ENCODE measurements at places on chromosomes 2 and 18.

- no peak for DNase-seq
These were observed 9.0 kb downstream of the VIT start for GRCh38 chr2:36705326-36706020.

GRCh38 chr2:183035954-183036669 is 2.1 kb downstream of the NCKAP1 start:
- no peak for DNase-seq

GRCh38 chr2:155372969-155373368 is 674.5 kb downstream of the KCNJ3 start:
- no peak for DNase-seq

GRCh38 chr2:23534771-23535170 is 149.8 kb downstream of the KLHL29 start:
- DNase-seq: no peak

- DNase-seq: no peak
These were observed 77.7 kb downstream of the SH3RF3 start for GRCh38 chr2:109206569-109207146.

DNA sequence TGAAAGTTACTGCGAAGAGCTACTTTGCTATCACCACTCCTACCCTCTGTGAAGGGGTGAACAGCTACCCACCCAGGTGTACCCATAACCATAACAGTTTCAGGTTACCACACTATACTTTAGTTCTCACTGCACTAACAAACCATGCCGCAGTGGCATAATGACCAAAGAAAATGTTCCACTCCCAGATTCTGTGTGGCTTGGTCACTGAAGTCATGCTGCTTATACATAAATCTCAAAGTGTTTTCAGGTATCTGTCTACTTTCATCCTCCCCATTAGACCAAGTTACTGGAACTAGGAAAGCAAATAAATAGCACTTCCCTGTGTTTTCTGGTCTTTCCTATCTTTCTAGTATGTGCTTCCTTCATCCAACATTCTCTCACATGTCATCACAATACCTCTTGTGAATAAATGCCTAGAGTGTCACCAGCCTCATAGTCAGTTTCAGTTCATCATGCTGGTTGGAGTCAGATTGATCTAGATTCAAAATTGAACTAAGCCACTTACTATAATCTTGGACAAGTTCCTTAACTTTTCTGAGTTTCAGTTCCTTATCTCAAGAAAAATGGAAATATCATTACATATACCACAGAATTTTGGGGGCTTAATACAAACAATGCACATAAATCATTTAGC is 293.6 kb downstream of the FSIP2 start:
- no peak for DNase-seq

GRCh38 chr2:58448065-58448507 is 207.0 kb upstream of the FANCL start:
- DNase-seq: peak; percentile 98

- DNase-seq: no peak
These were observed 60.5 kb upstream of the ZNG1B start for GRCh38 chr2:113376913-113377445.

DNA sequence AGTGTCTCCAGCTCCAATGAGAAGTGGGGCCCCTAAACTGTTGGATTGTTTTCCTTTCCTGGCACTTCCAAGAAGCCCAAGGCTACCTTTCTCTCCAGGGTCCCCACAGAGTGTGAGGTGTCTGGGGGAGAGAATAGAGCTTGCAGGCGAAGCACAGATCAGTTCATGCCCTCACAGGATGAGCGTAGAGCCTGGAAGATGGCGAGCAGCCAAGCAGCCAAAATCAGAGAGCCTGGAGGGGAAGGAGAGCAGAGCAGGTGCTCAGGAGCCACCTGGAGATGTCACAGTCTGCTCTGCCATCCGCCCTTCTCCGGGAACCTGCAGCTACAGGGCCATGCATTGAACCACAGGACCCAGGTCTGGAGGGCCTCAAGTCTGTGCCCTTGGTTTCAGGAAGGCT is 54.7 kb upstream of the TCF7L1 start:
- no peak for DNase-seq

DNA sequence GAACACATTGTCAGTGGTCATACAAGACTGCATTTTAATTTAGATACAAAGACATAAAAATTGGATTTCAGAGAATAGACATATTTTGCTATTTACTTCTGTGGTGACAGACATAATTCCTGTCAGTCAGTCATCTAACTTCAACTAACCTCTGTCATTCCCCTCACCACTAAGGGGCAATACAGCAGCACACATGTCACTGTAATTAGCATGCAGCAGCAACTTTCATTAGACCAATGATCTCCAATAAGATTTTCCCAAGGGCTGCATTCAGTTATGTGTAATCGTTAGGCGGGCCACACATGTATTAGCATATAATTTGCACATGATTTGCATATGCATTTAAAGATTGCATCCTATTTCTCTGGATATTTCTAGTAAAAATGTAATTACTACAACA is 624.5 kb downstream of the NR4A2 start:
- peak; percentile 8 for DNase-seq

DNA sequence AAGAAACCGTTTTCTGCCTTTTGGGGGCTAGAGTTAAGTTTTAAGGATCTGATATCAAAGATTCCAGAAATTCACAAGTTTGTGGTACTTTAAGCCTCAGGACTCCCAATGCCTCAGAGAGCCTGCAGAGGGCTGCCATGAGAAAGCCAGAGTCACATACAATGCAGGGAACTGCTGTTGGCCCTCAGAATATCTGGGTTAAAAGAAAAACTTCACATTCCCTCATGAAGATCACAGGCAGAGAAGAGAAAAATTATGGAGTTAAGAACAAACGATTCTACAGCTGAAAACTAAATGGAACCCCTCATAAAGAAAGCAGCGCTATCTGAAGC is 39.5 kb downstream of the HDAC4 start:
- DNase-seq: no peak

- no peak for DNase-seq
These were observed 38.2 kb upstream of the MAL start for GRCh38 chr2:94987074-94988020.

GRCh38 chr18:11906176-11906575 is 1.9 kb downstream of the MPPE1 start:
- no peak for DNase-seq

- no peak for DNase-seq
These were observed 311.7 kb downstream of the EIPR1 start for GRCh38 chr2:3065928-3066327.

DNA sequence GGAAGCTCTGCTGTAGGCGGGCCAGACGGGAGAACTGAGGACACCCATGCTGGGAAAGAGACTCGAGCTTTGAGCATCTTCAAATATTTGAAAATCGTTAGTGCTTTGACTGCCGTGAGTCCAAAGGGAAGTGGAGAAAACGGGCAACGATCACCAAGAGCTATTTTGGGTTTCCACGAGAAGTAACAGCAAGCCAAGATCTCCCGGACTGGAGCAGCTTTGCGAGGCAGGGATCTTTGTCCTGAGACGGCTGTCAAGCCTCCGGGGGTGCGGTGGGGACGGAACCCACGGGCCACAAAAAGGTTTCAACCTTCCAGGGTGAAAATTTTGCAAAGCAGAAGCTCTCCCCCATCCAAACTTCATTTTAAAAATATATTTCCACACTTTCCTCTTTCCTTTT is 195.8 kb downstream of the NDUFA10 start:
- no peak for DNase-seq

DNA sequence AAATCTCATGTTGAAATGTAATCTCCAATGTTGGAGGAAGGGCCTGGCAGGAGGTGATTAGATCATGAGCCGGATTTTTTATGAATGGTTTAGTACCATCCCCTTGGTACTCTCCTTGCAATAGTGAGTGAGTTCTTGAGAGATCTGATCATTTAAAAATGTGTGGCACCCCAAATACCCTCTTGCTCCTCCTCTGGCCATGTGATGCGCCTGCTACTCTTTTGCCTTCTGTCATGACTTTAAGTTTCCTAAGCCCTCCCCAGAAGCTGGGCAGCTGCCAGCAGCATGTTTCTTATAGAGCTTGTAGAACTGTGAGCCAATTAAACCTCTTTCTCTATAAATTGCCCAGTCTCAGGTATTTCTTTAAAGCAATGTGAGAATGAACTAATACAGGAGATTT is 72.6 kb upstream of the FIGN start:
- DNase-seq: no peak

- no peak for DNase-seq
These were observed 184.9 kb downstream of the AGAP1 start for GRCh38 chr2:235678712-235679111.

DNA sequence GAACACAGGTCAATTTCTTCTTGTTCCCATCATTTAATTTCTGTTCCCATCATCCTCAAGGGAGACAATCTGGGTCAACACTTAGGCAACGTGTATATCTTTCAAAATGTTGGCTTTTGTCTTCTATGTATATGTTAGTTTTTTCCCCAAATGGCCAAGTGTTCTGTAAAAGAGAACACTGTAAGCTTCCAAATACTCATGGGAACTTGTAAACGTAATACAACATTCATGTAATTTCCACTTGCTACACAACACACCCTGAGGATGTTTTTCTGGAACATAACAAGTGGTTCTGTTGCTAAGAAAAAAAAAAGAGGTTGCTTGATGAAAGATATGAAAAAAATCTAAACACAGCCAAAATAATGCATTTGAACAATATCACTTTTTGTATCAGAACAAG is 149.1 kb downstream of the ATAD2B start:
- DNase-seq: no peak

DNA sequence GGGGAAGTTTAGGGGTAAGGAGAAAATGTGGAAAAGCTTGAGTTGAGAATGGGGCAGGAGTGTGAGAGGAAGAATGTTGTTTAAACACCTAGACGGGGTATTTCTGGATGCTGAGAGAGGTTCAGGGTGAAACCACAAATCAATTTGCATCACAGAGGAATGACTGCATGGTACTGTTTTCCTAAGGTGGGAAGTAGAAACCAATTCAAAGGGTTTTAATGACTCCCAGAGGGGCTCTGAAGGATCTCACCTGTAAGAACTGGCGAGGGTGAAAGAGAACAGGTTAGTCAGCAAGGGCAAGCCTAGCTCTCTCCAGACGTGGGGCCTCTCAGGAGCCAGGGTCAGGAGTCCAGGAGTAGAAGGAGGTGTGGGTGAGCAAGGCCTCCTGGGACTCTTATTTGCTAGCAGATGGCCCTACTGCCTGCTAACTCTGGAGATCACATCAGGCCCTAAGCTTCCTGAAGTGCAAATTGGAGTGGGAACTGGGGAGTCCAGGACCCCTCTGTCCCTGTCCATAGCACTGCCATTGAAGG is 133.0 kb upstream of the CELF4 start:
- DNase-seq: no peak

GRCh38 chr2:215362562-215362904 is 50.7 kb downstream of the ATIC start:
- DNase-seq: no peak

GRCh38 chr2:8215159-8215863 is 466.5 kb upstream of the ID2 start:
- no peak for DNase-seq

DNA sequence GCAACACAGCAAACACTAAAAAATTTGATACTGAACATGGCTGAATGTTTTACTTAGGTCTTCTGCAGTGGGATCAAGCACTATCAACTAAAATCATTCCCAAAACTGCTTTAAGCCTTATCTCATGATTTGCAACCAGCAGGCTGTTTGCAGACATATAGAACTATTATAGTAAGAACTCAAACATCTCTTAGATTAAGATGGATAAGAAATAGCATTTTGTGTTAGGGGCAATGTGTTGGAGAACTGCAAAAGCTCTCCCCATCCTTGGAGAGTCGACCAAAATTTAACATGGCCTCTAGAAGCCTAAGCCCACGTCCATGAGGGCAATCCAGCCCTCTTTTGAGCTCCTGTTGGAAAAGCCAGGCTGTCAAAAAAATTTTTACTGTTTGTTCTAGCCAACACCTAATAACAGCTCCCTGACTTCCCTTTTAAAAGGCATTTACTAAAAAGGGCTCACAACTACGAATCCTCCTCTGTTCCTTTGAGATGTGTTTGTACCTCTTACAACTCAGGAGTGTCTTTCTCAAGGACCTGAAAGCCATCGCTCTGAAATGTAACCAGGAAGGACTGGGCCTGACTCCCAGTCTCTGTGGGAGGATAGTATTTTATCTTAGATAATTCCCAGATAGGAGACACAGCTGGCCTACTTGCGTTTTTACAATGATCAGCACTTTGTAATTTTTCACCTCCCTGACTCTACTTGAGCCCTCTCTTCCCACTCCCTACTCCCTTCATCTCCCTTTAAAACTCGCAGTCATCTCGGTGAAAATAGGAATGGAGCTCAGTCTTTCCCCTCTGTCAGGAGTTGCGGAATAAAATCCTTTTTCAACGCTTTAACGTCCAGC is 1.4 kb downstream of the KRCC1 start:
- no peak for DNase-seq

GRCh38 chr18:62245699-62246098 is 58.6 kb downstream of the RELCH start:
- DNase-seq: no peak

DNA sequence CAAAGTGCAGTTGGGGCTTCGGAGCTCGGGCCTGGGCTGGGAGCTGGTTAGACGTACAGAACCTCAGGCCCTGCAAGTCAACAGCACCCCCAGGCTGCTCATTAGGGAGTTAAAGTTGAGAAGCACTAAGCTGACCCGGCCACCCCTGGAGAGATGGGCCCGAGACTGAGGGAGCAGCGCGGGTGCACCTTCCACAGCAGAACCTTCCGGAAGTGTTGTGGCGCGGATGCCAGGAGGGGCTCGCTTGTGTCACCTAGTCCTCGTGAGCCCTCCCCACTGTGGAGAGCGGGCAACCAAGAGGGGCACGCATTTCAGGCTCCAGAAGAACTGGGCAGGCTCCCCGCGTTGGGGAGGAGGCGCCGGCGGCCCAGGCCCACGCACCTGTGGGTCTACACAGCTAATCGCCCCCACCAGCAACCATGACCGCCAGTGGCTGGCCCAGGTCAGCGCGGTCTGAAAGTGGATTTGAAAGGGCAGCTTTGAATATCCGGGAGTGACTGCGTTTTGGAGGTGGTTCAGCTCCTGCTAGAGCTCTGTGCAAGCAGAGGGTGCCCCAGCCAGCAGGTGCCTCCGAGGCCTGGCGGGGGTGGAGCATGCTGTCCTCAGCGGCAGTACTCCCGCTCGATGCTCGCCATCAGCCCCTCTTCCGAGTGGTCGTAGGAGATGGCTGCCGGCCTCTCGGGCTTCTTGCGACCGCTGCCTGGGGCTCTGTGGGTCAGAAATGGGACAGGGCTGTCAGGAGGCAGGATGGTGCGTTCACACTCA is 15.1 kb downstream of the KLF11 start:
- peak; percentile 17 for DNase-seq
